Suppressor macrophage (primary cell): ENCODE measurements at places on chromosomes 12 and 14.

- no peak for DNase-seq
Measured at GRCh38 chr12:68252077-68252476, 1.3 kb downstream of the IL22 start.

DNA sequence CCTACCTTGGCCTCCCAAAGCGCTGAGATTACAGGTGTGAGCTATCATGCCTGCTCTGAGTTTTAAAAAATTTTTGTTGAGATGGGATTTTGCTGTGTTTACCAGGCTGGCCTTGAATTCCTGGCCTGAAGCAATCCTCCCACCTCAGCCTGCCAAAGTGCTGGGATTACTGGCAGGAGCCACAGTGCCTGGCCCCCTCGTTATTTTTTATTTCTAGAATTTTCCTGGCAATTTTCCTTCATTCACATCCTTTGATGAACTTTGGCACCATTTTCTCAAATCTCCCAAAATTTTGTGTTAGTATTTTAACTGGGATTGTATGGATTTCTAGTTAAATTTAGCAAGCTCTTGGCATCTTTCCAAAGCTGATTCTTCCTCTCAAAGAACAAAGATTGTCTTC, 24.6 kb upstream of the SCARB1 start:
- DNase-seq = no peak

- no peak for DNase-seq
Measured at GRCh38 chr12:132686825-132687210, 324 bp downstream of the POLE start.

DNA sequence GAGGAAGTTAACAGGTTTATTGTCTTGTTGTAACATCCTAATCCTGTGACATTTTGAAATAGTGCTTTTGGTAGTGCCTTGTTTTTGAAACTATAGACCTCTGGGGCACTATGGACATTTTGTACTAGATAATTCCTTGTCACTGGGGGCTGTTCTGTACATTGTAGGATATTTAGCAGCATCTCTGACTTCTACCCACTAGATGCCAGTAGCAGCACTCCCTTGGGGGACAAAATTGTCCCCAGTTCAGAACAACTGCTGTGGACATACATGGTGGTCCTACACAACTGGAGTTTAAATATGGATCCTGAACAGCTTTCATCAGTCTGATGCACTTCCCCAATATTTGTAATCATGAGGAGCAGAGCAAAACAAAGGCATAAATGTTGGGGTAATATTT, 264.7 kb downstream of the RAD51B start:
- DNase-seq = no peak

DNA sequence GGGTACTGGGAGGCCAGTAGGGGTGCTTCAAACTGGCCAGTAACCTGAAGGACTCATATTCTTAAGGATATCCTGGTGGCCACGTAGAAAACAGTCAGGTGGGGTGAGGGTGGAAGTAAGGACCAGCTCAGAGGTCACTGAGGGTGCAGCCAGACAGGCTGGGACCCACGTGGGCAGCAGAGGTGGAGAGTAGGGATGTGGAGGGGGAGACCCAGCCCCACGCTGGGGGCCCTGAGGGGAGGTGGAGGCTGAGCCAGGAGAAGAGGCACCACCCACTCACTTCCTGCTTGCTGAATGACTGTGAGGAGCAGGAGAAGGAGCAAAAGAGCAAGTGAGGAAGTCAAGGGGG, 12.6 kb upstream of the SERPINA3 start:
- DNase-seq = no peak

- no peak for DNase-seq
Measured at GRCh38 chr14:87690076-87690613, 302.8 kb downstream of the GALC start.

GRCh38 chr12:132146098-132146497, 1.8 kb downstream of the NOC4L start:
- no peak for DNase-seq

GRCh38 chr12:118714051-118714460, 267.3 kb upstream of the SRRM4 start:
- peak; percentile 61 for DNase-seq
